A172 (cell line): ENCODE measurements at places on chromosomes 7 and 10.
A peak's percentile ranks its signal among the peaks of the same experiment; 100 is the strongest.

GRCh38 chr7:143908120-143908519 lies 6.1 kb upstream of the TCAF1 start:
- DNase-seq: no peak

DNA sequence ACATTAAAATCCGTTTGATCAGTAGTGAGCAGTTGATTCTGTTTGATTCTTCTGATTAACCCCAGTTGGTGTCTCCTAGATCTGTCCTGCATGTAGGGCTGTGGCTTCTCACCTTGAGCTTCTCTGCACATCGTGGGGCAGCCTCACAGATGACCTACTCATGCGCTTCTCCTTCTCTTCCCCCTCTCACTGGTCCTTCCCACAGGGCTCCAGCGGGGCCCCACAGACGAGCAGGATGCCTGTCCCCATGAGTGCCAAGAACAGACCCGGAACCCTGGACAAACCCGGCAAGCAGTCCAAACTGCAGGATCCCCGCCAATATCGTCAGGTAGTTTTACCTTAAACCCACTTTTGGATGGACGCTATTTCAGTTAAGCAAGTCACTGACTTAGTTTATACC lies 178.9 kb downstream of the ARHGAP21 start:
- DNase-seq: no peak

DNA sequence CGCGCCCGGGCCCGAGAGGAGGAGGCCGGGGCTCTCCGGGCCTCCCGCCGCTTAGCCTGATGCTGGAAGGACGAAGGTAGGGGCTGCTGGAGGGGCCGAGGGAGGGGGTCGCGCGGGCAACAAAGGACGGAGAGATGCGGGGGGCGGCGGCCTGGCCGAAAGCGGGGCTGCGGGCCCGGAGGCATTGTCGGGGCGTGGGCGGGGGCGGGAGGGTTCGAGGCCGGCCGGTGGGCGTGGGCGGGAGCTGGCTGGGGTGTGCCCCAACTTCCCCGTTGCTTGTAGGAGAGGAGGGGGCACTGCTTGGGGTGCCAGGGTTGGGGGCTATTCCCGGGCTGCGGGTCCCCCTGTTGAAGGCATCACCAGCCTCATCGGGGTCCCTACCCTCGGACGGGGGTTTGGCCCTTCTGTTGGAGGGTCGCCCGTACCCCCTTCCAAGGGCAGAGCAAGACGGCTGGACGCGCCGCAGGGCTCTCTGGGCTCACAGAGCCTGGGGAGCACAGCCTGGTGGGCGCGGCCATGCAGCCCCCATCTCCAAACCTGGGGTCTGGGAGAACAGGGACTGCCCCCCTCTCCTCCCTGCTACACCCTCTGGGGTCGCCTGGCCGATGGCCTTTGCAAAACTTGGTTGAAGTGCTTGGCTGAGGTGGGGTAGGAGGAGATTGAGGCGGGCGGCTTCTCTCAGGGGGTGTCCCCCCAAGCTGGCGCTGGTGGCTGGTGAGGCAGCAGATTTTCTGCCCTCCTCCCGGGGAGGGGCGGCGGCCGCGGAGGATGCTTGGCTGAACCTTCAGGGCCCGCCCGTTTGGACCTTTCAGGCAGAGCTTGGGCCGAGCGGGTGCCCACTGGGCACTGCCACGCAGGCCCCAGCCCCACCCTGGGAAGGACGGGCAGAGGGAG lies 699 bp downstream of the CLIP2 start:
- DNase-seq: peak; percentile 58

DNA sequence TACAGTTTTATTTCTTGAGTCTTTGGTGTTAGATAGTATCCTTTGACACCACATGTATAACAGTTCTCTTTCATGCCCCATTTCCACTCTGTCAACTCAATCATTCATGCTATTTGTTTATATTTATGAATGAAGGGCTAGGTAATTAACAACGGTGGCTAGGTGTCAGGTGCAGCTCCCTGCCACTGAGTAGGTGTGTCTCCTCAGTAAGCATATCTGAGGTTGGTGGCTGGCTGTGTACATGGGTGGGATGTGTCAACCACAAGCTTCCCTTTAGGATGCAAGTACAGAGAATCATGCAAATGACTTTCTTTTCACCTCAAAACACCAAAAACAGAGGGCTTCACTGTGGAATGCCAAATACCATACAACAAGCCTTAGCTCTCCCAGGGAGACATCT lies 83.4 kb downstream of the ZNF365 start:
- no peak for DNase-seq

GRCh38 chr10:70914316-70914864 lies 26.0 kb upstream of the PCBD1 start:
- no peak for DNase-seq

DNA sequence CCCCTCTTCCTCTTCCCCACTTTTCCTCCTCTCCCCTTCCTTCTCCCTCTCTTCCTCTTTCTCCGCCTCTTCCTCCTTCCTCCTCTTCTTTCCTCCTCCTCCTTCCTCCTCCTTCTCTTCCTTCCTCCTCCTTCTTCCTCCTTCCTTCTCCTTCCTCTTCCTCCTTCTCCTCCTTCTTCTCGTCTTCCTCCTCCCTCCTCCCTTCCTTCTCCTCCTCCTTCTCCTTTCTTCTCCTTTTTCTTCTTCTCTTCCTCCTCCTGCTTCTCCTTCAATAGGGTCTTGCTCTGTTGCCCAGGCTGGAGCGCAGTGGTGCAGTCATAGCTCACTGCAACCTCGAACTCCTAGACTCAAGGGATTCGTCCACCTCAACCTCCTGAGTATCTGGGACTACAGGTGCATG lies 56.9 kb downstream of the PALD1 start:
- DNase-seq: no peak

DNA sequence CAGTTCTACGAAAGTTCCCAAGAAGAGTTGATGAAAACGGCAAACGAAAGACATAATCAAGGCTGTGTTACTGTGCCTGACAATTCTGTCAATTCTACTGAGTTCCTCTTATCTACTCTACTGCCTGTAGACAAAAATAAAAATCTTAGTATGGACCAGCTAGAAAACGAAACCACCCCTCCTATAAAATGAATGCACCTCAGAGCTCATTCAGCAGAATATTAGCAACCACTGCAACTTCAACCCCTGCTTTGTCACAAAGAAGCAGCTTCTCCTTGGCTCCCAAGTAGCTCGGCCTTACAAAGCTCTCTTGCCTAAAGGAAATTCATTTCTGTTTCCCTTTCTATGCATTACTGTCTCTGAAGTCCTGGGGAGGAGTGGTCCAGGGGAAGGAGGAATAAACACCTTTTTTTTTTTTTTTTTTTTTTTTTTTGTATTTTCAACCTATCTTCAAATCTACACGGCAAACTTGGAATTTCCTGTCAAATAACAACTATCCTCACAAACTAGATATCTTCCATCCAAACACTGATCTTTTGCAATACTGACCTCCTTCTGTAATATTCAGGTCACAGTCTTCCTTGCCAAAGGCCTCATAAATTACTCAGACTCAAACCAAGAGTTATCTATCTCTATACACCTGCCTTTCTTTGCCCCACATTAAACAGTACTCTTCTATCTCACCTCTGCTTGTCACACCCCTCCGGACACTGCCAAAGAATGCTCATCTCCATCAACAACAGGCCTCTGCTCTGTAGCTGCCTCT lies 74.3 kb downstream of the GLI3 start:
- no peak for DNase-seq

DNA sequence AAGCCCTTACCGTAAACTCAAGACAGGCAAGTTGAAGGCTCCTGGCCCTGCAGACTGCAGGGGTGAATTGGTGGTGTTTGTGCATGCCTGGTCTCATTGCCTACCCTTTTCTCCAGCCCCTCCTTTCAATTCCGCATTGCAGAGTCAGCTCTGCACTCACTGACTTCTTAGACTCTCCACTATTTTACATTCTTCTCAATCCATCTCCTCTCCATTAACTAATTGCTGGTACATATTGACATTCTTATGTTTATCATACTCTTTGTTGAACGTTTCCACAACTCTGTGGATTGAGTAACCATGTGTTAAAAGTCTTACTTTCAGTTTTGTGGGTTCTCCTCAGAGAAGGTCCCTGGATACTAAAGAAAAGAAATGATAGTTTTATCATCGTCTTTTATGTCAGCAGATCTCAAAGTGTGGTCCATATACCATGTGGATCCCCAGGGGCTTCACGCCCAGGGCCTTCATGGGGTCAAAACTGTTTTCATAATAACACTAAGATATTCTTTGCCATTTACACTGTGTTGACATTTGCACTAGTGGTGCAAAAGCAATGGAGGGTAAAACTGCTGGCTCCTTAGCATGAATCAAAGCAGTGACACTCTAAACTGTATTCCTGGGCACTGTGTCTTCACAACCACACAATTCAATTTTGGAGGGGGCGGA lies 135.4 kb upstream of the FZD1 start:
- DNase-seq: no peak

GRCh38 chr7:28920424-28920823 lies 37.7 kb downstream of the TRIL start:
- DNase-seq: no peak

DNA sequence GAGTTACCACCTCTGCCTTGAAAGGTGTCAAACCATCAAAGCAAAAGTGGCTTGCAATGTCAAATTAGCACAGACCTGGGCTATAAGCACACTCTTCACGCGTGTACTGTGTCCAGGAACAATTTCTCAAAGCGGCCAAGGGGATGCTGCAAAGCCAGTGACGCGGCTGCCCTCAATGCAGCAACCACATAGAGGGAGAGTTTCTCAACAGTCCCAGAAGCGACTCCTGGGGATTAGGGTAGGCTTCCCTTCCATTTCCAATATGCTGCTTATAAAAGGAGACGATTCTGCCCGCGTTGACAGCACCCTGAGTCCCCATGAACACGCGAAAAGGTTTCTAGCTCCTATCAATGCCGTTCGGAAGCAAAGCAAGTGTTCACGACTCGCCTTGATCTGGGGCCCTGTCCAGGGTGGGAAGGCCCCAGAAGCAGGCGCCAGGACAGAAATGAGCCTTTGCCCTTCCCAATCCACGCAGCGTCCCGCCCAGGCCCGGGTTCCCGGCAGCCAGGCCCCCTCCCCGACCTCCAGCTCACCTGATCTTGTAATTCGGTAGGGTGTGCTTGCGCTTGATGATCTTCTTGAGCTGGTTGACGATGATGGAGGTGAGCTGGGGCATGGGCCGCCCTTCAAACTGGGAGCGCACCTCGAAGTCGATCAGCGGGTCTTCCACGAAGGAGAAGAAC lies 1.3 kb downstream of the PDZD8 start:
- peak; percentile 43 for DNase-seq

DNA sequence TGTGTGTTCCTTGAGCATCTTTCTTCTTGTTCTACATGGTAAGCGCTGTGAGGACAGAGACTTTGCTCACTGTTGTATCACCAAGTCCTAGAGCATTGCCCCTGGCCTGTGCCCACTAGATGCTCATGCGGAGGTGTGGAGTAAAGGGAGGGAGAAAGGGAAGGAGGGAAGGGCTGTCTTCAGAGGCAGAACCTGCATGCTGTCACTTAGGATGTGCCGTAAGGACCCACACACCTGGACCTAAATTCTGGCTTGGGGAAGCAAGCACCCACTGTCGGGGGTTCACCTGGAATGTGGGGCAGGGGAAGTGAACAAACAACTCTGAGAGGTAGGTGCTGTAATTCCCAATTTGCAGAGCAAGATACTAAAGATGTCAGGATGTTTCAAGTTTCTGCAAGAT lies 129.5 kb downstream of the PTPN20 start:
- DNase-seq: no peak

- no peak for DNase-seq
Measured at GRCh38 chr7:50661345-50662040, 96.3 kb upstream of the DDC start.

- peak; percentile 82 for DNase-seq
Measured at GRCh38 chr10:5094265-5095205, at the start of gene AKR1C3. AKR1C3 (plus strand) TSS chr10:5094414; CDS start chr10:5094445, 31 bp downstream.

- DNase-seq: peak; percentile 26
Measured at GRCh38 chr7:46776790-46777189, 805.1 kb downstream of the TNS3 start.

GRCh38 chr7:159094023-159094740 lies 50.5 kb downstream of the VIPR2 start:
- no peak for DNase-seq

GRCh38 chr7:115191526-115191925 lies 269.6 kb downstream of the MDFIC start:
- DNase-seq: no peak

GRCh38 chr10:96830511-96831199 lies 1.4 kb upstream of the LCOR start:
- peak; percentile 66 for DNase-seq

DNA sequence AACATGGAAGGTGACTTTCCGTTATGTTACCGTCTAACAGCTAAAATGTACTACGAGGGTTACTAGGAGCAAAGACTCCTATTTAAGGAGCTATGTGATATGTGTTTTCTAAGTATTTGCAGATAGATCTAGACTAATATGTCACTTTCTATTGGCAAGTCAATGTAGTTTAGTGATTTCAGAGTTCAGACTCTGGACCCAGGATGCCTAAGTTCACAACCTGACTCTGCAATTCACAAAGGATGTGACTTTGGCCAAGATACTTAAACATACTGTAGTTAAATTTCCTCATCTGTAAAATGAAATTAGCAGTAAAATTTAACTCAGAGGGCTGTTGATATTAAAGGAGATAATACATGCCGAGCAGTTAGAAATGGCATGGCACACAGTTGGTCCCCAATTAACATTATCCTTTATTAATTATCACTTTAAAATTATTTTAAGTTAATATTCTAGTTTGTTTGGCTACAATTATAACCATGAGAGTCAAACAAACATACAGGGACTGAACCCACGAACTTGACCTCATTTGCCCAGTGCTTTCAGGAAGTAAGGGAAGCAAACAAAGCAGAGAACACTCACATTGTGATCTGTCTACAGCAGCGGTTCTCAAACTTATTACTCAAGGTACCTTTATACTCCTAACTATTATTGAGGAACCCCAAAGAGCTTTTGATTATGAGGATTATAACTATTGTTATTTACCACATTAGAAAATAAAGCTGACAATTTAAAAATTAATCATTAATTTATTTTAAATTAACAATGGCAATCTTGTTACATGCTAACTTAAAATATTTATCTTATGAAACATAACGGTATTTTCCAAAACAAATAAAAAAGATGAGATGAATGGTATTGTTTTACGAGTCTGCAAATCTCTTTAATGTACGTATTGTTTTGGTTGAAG lies 94.4 kb downstream of the ANK3 start:
- DNase-seq: no peak
